Caco-2 (cell line): ENCODE measurements at places on chromosomes 16 and 17. TPM values are rescaled to one million over a fixed set of nuclear protein-coding genes. Genes with fewer than 3 reads are reported as not detected.

PYY gene
- total RNA-seq, result not detected in 2 replicates

PRR35 gene
- 0.14 TPM in 1 of 2 replicates, not detected in the other for total RNA-seq

DNA sequence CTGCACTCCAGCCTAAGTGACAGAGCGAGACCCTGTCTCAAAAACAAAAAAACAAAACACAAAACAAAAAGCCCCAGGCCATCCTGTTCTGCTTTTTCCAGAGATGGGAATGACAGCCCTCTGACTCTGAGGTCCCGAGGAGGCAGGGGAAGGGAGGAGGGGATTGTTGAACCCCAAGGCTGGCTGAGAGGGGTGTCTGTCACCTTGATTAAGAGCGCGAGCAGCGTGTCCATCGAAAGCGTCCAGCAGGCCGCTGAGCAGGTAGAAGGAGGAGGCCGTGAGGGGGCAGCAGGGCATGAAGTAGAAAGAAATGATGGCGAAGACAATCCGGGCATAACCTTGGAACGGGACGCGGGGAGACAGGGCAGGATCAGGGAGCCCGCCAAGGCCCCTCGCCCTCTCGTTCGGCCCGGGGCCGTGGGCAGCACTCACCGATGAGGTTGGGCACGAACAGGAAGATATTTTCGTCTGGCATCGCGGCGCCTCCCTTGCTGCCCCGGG lies 593 bp downstream of the CDIPT start:
- no peak for DNase-seq

- DNase-seq, result peak; percentile 80
These were observed 4.7 kb upstream of the MMP15 start for GRCh38 chr16:58020628-58021521.

GRCh38 chr17:33055746-33056145 lies 64.1 kb downstream of the SPACA3 start:
- no peak for DNase-seq

GRCh38 chr17:69528035-69528434 lies 113.5 kb downstream of the MAP2K6 start:
- DNase-seq, result no peak
